ENCODE measurements at places on chromosomes 1 and 21.

DNA sequence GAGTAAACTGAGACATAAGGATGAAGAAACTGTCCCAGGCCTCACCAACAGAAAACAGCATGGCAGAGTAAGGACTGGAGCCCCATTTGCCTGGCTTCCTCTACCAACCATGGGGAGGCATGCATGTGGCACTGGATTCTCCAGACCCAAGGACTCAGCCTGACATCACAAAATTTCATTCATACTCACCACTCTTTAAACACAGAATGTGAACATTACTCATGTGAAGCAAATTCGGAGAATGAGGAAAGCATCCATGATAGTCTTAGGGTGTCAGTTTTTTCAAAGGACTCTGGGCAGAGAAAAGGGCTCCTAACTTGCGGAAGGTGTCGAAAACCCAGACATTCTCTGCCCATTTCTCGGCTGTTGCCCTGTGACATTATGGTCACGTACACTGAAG lies 83.9 kb downstream of the PCNX2 start:
- no peak for DNase-seq

- DNase-seq: no peak
Measured at GRCh38 chr1:232562855-232563510, 67.0 kb downstream of the SIPA1L2 start.

GRCh38 chr1:163036671-163037070 lies 32.5 kb upstream of the RGS4 start:
- DNase-seq: no peak

GRCh38 chr1:151840421-151840820 lies 801 bp upstream of the C2CD4D start:
- no peak for DNase-seq

DNA sequence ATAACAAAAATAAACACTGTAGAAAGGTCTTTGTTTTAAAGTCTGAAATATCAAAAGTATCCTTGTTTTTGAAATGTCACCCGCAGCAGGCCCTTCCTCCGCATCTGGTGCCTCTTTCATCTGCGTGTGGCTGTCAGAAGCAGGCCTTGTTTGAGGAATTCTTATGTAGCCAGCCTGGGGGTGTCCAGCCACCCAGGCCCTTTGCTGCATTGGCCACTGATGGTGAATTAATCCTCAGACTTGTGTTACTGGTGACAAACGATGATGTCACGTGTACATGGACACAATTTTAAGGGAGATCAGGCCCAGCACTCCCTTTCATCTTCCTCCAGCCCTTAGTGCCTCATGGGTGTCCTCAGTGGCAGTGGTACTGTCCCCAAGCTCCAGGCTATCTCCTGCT lies 208.0 kb upstream of the GALNT2 start:
- DNase-seq: no peak

- DNase-seq: no peak
Measured at GRCh38 chr1:211985556-211986264, 49.6 kb downstream of the INTS7 start.

DNA sequence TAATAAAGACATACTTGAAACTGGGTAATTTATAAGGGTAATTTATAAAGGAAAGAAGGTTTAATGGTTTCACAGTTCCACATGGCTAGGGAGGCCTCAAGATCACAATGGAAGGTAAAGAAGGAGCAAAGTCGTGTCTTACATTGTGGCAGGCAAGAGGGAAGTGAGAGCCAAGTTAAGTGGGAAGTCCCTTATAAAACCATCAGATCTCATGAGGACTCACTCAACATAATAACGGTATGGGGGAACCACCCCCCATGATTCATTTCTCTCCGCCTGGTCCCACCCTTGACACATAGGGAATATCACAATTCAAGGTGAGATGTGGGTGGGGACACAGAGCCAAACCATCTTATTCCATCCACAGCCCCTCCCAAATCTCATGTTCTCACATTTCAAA lies 76.8 kb upstream of the ZNF678 start:
- no peak for DNase-seq

DNA sequence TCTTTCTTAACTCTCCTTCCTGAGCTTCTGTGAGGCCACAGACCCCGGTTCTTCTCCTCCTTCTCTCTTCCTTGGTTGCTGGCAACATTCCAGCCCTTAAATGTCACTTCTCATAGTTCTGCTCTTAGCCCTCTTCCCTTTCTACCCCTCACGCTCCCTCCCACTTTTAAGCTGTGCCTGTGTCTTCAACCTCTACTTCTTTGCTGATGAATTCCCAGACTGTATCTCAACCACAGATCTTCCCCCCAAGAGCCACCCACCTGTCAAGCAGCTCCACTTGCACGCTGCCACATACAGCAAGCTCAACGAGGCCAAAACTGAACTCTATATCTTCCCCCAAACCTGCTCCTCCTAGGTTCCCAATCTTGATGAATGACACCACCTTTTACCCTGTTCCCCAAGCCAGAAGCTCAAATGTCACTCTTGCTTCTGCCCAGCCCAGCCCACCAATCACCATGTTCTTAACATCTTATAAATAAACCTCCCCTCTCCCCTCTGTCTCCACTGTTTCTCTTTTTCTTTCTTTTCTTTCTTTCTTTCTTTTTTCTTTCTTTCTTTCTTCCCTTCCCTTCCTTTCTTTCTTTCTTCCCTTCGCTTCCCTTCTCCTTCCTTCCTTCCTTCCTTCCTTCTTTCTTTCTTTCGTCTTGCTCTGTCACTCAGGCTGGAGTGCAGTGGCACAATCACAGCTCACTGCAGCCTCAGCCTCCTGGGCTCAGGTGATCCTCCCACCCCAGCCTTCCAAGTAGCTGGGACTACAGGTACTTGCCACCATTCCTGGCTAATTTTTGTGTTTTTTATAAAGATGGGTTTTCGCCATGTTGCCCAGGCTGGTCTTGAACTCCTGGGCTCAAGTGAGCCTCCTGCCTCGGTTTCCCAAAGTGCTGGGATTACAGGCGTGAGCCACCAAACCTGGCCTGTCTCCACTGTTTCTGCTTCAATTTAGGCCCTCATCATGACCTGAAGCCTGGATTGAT lies 19.8 kb upstream of the PTP4A2 start:
- DNase-seq: no peak

DNA sequence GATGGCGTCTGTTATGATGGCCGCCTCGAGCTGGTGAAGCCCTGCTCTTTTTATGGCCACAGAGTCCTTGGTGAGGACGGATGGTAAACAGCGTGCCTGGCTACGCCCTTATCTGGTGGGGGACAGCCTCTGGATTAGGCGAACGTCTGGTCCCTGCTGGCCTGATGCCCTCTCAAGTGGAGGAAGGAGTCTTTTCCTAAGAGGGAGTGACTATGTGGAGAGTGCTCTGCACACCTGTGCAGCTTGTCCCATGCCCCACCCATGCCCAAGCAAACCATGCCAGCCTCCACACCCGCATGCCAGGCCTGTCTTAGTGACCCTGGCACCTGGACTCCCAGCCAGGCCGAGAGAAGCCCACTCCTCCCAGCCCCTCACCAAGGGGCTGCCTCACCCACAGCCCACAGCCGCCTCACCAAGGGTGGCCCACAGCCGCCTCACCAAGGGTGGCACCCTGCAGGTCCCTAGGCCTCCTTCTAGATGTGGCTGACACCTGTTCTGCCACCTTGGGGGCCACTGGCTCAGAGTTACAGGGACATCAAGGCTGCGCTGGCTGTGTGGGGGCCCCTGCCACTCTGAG lies 40.2 kb downstream of the WNT9A start:
- DNase-seq: no peak

DNA sequence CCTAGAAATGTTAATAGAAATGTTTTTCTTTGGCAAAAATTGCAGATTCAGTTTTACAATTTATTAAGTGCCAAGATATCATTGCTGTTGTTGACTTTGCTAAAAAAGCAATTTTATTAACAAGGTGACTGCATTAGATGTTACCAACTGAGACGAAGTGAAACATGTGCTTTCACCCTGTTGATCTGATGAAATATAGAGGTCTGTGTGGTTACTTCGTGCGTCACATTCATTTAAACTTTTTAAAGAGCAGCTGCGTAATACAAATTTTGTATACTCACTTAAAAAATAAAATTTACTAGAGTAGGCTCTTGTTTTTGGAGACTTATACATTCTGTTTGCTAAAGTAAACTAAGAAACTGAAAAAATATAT lies 465.7 kb downstream of the USP25 start:
- no peak for DNase-seq

GRCh38 chr1:64471218-64472039 lies 1.5 kb downstream of the CACHD1 start:
- no peak for DNase-seq

DNA sequence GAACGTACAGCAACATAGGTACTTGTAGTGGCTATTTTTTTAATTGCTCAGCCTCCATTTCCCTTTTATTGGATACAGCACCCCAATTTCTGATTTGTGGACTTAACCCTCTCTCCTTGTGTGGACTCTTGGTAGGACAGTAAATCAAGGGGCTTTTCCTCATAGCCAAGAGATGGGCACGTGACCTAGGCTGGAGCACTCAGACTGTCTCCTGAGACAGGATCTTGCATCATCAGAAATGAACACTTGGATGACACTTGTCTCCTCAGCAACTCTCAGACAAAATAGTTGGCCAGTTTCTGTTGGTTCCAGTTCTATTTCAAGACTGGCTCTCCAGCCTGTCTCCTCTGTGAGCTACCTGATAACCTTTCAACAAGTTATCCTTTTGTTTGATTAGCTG lies 112.9 kb upstream of the ZNF678 start:
- DNase-seq: no peak

Measured in activated CD8-positive, alpha-beta memory T cell treated with anti-CD3 and anti-CD28 coated beads for 1 hour (primary cell).